Endodermal cell (in vitro differentiated cells): ENCODE measurements at places on chromosomes 1 and 21. TPM values are rescaled to one million over a fixed set of nuclear protein-coding genes. Genes with fewer than 3 reads are reported as not detected.
A peak's percentile ranks its signal among the peaks of the same experiment; 100 is the strongest.

DNA sequence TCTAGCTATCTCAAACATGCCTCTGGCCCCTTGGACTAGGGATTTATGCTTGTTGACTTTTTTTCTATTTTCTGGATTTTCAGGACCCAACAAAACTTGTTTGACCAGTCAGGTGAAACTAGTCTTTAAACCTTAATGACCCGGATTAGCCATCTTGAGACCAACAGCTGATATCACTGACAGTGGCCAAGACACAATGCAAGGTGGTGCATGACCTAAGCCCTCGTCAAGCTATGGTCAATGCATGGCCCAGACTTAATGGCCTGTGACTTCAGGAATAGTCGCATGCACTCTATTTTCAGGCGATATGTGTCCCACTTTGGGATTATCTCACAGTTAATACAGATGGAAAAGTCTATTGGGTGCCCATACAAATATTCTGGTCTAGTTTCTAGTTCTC is 190.4 kb downstream of the ZBTB18 start:
- peak; percentile 26 for DNase-seq

GRCh38 chr1:119984771-119985170 is 84.7 kb downstream of the NOTCH2 start:
- DNase-seq = no peak

DNA sequence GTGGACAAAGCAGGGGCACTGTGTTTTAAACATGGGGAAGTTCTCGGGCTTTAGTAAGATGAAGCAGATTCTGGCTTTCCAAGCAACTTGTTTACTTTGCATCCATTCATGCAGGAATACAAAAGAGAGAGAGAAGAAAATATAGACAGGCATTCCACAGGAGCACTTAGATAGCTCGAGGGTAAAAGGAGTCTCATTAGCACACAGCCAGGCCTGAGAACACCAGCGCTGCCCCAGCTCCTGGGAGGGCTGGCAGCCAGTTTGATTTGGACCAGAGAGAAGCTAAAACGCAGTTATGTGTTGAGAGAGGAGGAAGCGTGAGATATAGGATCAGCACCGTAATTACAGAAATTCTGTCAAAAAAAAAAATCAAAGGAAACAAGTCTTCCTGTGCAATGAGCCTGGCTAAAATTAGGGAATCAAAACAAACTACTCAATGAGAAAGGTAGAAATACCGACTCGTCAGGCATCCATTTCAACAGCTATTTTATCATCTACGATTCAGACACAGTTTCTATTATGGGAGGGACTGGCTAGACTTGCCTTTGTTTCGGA is 68.2 kb downstream of the CLSTN1 start:
- no peak for DNase-seq

DNA sequence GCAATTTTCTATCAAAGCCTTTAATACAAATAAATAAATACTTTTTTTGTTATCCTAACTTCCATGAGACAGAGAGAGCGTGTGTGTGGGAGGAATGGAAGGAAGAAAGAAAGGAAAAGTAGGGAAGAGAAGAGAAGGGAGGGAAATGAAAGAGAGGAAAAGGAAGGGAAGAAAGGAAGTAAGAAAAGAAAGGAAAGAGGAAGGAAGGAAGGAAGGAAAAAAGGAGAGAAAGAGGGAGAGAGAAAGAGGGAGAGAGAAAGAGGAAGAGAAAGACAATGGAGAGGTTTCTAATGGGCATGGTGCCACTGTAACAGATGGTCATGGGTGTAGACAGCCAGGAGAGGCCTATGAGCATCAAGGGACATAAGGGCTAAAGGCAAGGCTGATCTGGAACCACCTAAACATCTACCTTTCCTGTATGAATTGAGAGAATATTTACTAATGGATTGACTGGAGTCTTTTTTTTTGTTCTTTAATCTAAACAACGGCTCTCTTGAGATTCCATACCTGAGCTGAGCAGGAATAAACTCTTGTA is 234.9 kb downstream of the PTPRC start:
- no peak for DNase-seq

The EPHA10 gene
- 0.13 to 1.0 TPM in 2 of 3 replicates, not detected in the other for total RNA-seq

The POLR3GL gene
- total RNA-seq = 11.8 to 14.6 TPM (median 13.8 TPM) in 3 replicates

The TMEM200B gene
- 36.5 to 54.8 TPM (median 49.4 TPM) in 3 replicates for total RNA-seq
